ENCODE measurements at places on chromosomes 3 and 15. TPM values are rescaled to one million over a fixed set of nuclear protein-coding genes. Genes with fewer than 3 reads are reported as not detected.

Gene ABHD10
- total RNA-seq, result 29.0 TPM

Gene FRMD5
- total RNA-seq, result 14.9 TPM

Gene CHRNA5
- 8.1 TPM for total RNA-seq

Gene CCR8
- not detected for total RNA-seq

Gene SEMA3F
- total RNA-seq, result 10.4 TPM

Gene RARB
- 0.94 TPM for total RNA-seq

Gene RHCG
- not detected for total RNA-seq

Gene MAP6D1
- total RNA-seq, result 1.0 TPM

Gene ST3GAL6
- 4.4 TPM for total RNA-seq
